C1 segment of cervical spinal cord (tissue), 14 donors: ENCODE measurements at places on chromosomes 5 and 9.
A peak's percentile ranks its signal among the peaks of the same experiment; 100 is the strongest.

GRCh38 chr9:136345281-136346156 is 18.0 kb downstream of the DNLZ start:
- DNase-seq = peak; percentile 84

DNA sequence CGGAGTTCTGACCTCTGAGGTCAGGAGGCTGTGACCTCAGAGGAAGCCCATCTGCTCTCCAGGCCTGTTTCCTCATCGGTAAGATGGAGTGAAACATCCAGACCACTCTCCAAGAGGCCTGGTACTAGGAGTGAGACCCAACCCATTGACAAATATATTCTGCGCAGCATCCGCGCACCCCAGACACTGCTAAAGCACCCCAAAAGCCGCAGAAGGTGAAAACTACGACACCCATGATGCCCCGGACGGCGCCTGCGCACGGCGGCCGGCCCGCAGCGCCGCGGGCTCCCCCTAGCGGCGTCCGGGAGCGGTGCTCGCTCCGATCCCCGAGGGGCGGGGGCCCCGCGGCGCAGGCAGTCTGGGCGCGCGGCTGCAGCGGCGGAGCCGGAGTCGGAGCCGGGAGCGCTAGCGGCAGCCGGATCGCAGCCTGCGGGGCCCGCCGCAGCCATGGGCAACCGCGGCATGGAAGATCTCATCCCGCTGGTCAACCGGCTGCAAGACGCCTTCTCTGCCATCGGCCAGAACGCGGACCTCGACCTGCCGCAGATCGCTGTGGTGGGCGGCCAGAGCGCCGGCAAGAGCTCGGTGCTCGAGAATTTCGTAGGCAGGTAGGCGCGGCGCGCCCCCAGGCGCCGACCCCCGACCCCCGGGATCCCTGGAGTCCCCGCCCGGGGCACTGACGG is at the start of gene DNM1:
Gene DNM1, plus strand, starts transcription at position 356 of the 683 bp plus-strand sequence. Its CDS starts 92 bp downstream, at position 448.
- peak; percentile 20 for DNase-seq

DNA sequence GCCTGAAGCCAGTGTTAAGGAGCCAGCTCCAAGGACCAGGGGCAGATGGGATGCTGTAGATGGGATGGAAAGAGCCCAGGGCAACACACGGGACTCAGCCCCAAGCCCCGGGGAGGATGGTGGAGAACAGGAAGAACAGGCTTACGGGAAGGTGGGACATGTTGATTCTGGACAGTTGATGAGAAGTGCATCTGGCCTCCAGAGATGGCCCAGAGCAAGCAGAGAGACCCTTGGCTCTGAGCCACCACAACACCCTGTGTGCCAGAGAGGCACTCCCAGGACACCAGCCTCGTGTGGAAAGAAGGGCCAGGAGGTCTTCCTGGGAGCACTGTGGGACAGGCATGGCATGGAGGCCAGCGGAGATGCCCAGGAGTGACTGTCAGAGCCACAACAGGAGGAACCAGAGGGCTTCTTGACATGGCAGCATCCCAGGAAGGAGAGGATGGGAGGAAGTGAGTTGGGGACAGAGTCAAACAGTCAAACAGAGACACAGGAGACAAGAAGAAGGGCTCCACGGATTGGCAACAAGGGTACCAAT is 156.3 kb upstream of the MVB12B start:
- DNase-seq = no peak

- DNase-seq = no peak
Observed at GRCh38 chr9:20042128-20042711, 253.4 kb upstream of the SLC24A2 start.

DNA sequence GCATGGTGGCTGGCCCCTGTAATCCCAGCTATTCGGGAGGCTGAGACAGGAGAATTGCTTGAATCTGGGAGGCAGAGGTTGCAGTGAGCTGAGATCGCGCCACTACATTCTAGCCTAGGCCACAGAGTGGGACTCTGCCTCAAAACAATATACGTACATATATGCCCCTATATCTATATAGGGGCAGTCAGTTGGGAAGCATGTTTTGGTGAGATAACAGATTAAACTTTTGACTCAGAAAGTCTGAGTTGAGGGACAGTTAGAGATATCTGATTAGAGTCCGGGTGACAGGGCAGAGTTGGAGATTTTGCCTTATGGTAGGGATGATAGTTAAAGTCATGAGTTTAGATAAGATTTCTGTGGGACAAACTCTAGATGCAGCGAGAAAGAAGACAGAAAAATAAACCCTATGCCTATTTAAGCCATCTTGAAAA is 71.8 kb upstream of the ALDH1A1 start:
- no peak for DNase-seq

- DNase-seq = no peak
Observed at GRCh38 chr5:134267366-134268018, 41.6 kb upstream of the PPP2CA start.

DNA sequence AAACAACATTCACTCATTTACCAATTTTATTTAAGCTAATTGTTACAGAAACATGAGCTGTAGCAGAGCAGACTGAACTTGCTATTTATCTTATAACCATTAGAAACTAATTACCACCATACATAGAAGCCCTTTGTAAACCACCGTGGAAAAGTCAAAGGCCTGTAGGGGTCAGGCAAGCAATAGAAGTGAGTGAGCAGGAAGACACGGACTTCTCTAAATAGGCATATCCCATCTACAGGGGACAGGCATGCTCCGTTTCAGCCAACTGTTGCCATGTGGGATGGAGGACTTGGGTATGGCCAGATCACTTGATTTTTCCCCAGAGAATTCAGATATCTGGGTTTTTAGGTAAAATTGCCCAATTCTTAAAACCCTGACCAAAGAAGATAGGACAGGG is 44.8 kb downstream of the PRRC1 start:
- no peak for DNase-seq

- DNase-seq = no peak
Observed at GRCh38 chr9:127788337-127789011, 2.6 kb downstream of the CDK9 start.

DNA sequence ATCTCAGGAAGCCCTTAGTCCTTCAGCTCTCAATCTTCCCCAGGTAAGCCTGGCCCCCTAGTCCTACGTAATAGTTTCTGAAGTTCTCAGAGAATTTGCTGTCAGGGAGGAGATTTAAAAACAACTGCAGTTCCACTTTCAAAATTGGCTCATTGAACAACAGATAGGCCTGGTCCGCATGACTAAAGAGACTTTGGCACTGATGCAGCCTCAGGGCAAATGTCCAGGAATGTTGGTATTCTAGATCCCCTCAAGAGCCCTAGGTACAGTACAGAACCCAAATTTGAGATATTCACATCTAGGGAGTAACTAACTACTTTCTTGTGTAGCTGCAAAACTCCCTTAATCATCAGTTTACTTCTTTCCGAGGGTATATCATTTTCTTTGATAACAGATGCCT is 162.8 kb downstream of the GABRG2 start:
- DNase-seq = no peak

GRCh38 chr5:62259699-62260250 is 46.2 kb upstream of the KIF2A start:
- no peak for DNase-seq

GRCh38 chr9:16459421-16460148 is 410.9 kb downstream of the BNC2 start:
- DNase-seq = no peak

DNA sequence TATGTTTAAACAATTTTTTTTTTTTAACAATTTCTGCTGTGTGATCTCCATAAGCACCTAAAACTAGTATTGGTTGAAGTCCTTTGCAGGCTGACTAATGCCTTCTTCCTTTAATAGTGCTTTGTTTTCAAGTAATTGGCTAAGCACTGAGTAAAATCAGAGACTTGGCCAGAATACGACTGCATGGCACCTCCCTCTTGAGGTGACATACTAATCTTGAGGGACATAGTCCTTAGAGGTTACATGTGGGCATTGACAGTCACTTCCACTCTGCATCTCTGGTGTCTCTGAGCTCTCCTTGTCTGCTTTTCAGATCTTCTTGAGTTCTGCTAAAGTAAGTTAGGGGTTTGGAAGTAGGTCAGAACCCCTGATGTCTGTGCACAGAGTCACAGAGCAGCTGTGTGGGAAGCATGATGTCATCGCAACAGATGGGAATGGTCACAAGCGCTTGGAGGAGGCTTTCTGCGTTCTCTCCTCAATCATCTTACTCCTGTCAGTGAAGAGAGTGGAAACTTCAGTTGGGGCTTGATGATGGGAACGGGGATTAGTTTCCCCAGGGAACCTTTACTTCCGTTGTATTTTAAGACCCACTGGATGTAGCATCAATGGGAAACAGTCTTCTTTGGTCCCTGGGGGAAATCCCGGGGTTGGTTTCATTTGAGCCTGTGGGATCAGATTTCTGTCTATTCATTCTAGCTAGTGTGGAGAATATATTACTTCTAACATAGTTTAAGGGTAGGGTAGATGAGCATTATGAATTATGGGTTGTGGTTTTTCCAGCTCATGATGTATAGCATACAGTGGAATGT is 136.9 kb downstream of the ARHGAP26 start:
- DNase-seq = no peak

- no peak for DNase-seq
Observed at GRCh38 chr5:111892949-111893348, 136.0 kb upstream of the NREP start.

DNA sequence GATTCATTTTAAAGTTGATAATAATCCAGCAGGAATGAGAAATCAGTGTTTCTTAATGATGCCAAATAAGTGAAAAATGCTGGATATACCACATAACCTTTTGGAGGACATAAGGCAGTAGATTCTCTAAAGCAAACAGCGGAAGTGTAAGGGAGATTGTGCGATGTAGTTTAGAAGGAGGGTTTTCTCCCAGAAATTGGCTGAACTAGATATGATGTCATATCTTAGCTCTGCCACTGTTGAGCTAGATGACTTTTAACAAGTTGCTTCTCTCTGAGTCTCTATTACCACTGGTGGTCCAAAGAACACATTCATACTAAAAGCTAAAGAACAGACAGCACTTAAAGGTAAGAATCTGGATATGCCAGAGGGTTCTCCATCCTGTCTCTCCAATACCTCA is 107.0 kb downstream of the NR6A1 start:
- DNase-seq = no peak

- no peak for DNase-seq
Observed at GRCh38 chr5:159161361-159162214, 47.8 kb downstream of the RNF145 start.

GRCh38 chr9:117411547-117411946 is 3.3 kb downstream of the ASTN2 start:
- DNase-seq = peak; percentile 23

- DNase-seq = no peak
Observed at GRCh38 chr5:58818465-58818864, 235.6 kb downstream of the RAB3C start.

- DNase-seq = peak; percentile 23
Observed at GRCh38 chr9:105901514-105902109, 207.3 kb downstream of the TMEM38B start.

DNA sequence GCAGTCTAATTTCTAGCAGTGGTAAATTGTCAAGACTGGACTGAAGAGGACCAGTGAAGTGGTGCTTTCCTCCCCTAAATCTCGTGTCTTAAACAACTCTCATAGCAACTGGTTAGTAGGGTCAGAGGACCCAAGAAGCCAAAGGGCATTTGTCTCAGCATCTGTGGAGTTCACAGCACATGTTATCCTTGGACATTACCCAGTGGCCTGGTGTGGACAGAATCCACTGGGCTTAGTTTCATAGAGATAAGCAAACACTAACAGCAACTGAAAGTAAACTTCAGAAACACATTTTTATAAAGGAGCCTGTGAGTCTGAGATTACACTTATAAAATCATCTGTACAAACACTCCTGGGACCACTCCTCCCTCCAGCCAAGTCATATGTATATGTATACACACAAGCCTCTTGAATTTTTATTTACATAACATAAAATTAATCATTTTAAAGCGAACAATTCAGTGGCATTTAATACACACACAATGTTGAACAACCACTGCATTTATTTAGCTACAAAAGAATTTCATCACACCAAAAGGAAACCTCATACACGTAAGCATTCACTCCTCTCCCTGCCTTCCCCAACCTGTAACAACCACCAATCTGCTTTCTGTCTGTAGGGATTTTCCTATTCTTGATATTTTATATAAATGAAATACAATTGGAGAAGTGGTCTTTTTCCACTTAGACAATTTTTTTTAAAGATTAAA is 457.8 kb downstream of the RASEF start:
- DNase-seq = no peak

DNA sequence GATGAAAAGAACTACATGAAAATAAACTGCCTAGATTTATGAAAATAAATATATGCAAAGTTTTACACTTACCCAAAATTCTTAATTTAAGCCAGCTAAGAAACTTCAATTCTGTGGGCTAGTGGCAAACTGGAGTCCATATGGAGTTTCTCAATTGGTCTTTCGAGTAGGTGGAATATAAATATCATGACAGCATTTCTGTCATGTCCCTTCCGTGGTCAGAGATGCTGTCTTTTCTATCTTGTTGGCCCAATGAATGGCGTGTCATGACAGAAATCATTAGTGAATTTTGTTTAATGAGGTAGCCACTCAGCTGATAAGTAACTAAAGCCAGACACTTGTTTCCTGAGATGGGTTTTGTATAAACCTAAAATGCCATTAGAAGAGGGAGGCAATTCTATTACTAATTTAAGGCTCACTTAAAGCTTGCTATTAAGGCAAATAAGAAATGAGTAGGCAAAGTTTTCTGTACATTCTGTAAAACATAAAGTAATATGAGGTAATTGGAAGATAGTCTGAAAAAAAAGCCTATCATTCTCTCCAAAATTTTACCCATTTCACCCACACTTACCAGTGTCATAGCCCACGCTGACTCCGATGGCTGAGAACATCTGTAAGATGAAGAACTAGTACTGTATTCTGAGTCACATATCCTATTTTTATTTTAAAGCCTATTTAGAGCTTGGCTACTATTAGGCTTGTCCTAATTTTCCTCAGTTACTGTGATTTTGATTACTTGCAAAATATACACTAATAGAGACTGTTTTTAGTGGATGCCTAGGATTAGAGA is 419.3 kb upstream of the MEF2C start:
- DNase-seq = no peak

DNA sequence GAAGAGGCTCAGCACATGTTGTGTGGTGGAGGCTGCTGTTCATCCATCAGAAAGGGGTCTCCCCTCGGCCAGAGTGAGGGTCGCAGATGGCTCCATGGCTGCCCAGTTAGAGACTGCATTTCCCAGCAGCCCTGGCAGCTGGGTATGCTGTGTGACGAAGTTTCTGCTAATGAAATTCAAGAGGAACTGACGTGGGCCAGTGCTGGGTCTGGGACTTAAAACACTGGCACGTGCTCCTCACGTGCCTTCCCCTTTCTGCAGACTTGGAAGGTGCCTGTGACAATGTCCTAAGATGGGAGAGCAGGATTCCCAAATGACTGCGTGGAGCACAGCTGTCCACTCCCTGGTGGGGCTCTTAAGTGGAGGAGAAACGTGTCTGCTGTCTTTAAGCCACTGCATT is 114.5 kb upstream of the RAPGEF1 start:
- DNase-seq = no peak

- no peak for DNase-seq
Observed at GRCh38 chr5:159936686-159937329, 20.5 kb downstream of the ADRA1B start.

- DNase-seq = no peak
Observed at GRCh38 chr5:150077060-150077459, 9.3 kb downstream of the CSF1R start.
